Type B pancreatic cell (in vitro differentiated cells): ENCODE measurements at places on chromosomes 11 and 22.

DNA sequence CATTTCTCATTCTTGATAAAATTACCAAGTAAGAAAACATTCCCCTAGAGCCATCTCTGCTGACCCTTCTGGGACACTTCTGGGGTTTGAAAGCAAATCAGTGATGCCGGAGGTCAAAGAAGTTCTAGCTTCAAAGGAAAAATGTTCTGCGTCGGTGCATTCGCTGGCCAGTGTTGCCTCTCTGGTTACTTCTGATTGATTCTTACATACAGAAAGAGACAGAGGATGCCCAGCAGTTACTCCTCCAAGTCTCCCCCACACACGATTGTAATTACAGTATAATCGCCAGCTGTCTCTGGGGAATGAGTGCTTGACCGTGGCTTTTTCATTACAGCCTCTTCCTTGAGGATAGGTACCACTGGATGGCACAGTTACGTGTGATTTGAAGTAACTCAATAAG lies 150.9 kb downstream of the SNX19 start:
- H3K4me3 ChIP-seq = peak overlapping the region; percentile 12
- peaks cover 10% of the 10 kb centered on the region for H3K27me3 ChIP-seq
- no peaks in the 10 kb centered on the region for H3K36me3 ChIP-seq
- peaks cover 44% of the 10 kb centered on the region for H3K4me1 ChIP-seq
- H3K27ac ChIP-seq = no peak overlapping the region
- peak; percentile 22 for DNase-seq

- no peak for DNase-seq
- H3K4me3 ChIP-seq = no peak overlapping the region
- H3K4me1 ChIP-seq = no peaks in the 10 kb centered on the region
- peaks cover 11% of the 10 kb centered on the region for H3K27me3 ChIP-seq
- no peak overlapping the region for H3K27ac ChIP-seq
Measured at GRCh38 chr11:95055283-95055897, 6.2 kb downstream of the KDM4F start.

- H3K27me3 ChIP-seq = no peaks in the 10 kb centered on the region
- DNase-seq = no peak
- no peak overlapping the region for H3K27ac ChIP-seq
Measured at GRCh38 chr22:40383905-40384304, 13.5 kb downstream of the SGSM3 start.

GRCh38 chr22:46848197-46848596 lies 85.7 kb downstream of the TBC1D22A start:
- H3K4me1 ChIP-seq = peaks cover 10% of the 10 kb centered on the region
- H3K36me3 ChIP-seq = peaks cover 19% of the 10 kb centered on the region
- DNase-seq = no peak
- no peaks in the 10 kb centered on the region for H3K27me3 ChIP-seq
- no peak overlapping the region for H3K4me3 ChIP-seq

GRCh38 chr22:30308518-30309230 lies 18.1 kb downstream of the TBC1D10A start:
- H3K4me3 ChIP-seq = peak overlapping the region; percentile 13
- no peak for DNase-seq
- H3K27ac ChIP-seq = peak overlapping the region; percentile 57
- no peaks in the 10 kb centered on the region for H3K27me3 ChIP-seq
- H3K4me1 ChIP-seq = peaks cover 74% of the 10 kb centered on the region

DNA sequence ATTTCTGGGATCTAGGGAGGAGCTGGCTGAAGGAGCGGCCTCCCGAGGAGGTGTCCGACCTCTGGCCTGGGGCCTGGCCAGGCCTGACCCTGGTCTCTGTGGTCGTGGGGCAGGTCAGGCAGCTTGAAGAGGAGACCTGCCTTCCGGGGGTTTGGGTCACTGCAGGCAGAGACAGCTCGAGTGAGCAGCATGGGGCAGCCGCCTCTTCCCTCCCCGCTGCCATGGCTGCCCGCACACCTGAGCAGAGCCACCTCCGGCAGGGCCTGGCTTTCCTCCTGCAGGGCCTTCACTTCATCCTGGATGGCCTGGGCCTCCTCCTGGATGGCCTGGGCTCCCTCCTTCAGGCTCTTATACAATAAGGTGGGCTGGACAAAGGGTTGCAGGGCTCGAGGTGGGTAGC lies 8.0 kb upstream of the NAALADL1 start:
- no peaks in the 10 kb centered on the region for H3K36me3 ChIP-seq
- no peak for DNase-seq
- H3K27me3 ChIP-seq = no peaks in the 10 kb centered on the region
- H3K4me1 ChIP-seq = no peaks in the 10 kb centered on the region
- H3K27ac ChIP-seq = no peak overlapping the region

GRCh38 chr11:12909879-12910278 lies 99.2 kb upstream of the RASSF10 start:
- H3K4me1 ChIP-seq = peaks cover 9% of the 10 kb centered on the region
- no peak overlapping the region for H3K27ac ChIP-seq
- H3K36me3 ChIP-seq = peaks cover 25% of the 10 kb centered on the region
- H3K4me3 ChIP-seq = no peak overlapping the region
- no peak for DNase-seq
- no peaks in the 10 kb centered on the region for H3K27me3 ChIP-seq

DNA sequence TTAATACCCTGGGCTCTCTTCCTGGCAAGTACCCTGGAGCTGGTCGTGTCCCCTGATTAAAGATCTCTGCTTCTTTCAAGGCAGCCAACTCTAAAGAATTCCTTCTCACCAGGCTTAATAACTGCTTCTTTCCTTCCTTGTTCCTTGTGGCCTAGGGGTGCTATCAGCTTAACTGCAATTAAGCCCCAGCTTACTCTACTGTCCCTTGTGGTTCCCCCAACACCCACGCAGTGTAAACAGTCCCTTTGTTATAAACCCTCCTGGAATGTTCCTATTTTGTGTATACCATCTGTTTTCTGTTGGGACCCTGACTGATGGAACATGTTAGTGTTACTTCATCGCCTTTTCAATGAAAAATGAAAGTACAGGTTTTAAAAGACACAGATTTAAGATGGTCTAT lies 126.4 kb upstream of the KIRREL3 start:
- H3K36me3 ChIP-seq = no peaks in the 10 kb centered on the region
- DNase-seq = no peak
- peaks cover 4% of the 10 kb centered on the region for H3K4me1 ChIP-seq
- no peak overlapping the region for H3K27ac ChIP-seq
- no peaks in the 10 kb centered on the region for H3K27me3 ChIP-seq

DNA sequence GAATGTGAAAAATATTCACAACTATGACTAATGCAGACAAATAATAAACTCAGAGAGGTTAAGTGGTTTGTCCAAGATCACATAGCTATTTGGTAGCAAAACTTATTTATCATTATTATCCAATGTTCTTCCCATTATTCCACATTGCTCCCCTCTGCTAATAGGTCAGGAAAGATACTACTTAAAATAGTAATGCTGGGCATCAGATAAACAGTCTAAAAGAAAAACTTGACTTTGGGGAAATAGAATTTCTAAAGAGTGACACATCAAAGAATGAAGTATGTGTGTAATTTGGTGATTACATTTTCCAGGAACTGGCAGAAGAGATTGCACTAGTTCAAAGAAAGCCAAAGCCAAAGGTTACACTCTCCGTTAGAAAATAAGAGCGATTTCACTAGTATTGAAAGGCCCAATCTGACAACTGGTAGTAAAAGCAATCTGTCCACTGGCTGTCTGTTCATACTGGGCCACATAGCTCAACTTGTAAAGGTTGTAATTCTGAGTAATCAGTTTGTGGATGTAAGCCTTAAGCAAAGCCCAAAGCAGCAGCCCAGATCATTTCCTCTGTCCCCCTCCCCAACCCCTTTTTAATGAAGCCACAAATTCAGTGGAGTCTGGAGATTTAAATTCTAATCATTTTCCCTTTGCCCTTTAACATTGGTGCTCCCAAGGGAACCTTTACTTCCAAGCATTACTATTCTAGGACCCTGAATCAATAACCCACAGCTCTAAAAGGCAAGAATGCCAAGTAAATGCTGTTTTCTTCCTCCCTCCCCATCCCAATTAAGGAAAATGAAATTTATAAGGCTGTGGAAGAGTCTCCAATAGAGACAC lies 283.5 kb downstream of the TTC28 start:
- no peaks in the 10 kb centered on the region for H3K27me3 ChIP-seq
- no peak overlapping the region for H3K4me3 ChIP-seq
- DNase-seq = no peak

DNA sequence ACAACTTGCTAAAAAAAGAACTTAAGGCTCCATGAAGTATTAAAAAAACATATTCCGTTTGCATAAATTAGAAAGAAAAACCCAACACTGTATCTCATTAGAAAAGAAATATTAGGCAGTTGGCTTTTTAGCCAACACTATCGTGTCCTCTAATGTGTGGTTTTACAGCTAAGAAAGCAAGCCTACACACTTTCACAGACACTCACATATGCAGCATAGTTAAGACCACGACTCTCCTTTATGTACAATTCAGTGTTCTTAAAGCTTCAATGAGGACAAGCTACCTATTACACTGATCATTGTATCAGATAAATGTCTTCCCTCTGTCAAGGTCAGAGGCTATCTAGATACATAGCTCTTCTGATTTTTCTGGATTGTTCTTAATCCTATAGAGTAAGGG lies 80.1 kb downstream of the PICALM start:
- no peak overlapping the region for H3K4me3 ChIP-seq
- H3K36me3 ChIP-seq = peaks cover 26% of the 10 kb centered on the region
- DNase-seq = no peak
- no peaks in the 10 kb centered on the region for H3K27me3 ChIP-seq
- H3K27ac ChIP-seq = no peak overlapping the region

- DNase-seq = no peak
- H3K4me1 ChIP-seq = peaks cover 47% of the 10 kb centered on the region
- peak overlapping the region; percentile 86 for H3K27ac ChIP-seq
- no peaks in the 10 kb centered on the region for H3K27me3 ChIP-seq
- H3K4me3 ChIP-seq = peak overlapping the region; percentile 76
Measured at GRCh38 chr22:35310556-35311550, 11.2 kb downstream of the TOM1 start.

GRCh38 chr11:27215471-27216269 lies 147.3 kb downstream of the CCDC34 start:
- H3K36me3 ChIP-seq = no peaks in the 10 kb centered on the region
- peaks cover 53% of the 10 kb centered on the region for H3K4me1 ChIP-seq
- H3K27me3 ChIP-seq = no peaks in the 10 kb centered on the region

DNA sequence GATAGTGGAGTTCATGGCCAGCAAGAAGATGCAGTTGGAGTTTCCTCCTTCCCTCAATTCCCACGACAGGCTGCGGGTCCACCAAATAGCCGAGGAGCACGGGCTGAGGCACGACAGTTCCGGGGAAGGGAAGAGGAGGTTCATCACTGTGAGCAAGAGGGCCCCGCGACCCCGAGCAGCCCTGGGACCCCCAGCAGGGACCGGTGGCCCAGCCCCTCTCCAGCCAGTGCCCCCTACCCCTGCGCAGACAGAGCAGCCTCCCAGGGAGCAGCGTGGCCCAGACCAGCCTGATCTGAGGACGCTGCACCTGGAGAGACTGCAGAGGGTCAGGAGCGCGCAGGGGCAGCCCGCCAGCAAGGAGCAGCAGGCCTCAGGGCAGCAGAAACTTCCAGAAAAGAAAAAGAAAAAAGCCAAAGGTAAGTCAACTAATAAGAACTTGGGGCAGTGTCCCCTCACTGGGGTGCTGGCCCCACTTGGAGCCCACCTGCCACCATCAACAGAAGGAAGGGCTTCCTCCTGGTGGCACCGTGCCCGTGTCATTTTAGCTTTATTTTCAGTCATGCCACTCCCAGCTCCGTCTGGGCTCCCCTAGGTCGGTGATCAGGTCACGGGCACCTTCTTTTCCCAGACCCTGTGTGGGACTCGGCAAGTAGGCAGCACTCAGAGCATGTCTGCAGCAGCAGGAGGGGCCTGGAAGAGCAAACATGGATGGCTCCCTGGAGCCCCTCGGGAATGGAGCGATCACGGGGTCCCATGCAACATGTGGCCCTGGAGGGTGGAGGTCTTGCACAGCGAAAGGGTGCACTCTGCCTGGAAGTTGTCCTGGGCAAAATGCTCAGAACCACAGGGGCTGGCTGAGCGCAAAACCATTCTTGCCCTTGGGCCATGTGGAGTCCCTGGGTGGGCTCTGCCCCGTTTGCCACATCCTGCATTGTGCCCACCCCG lies 33.3 kb downstream of the IGHMBP2 start:
- H3K36me3 ChIP-seq = peaks cover 3% of the 10 kb centered on the region
- H3K27ac ChIP-seq = no peak overlapping the region
- H3K4me3 ChIP-seq = no peak overlapping the region

- no peaks in the 10 kb centered on the region for H3K36me3 ChIP-seq
- peaks cover 3% of the 10 kb centered on the region for H3K27me3 ChIP-seq
- no peak for DNase-seq
- H3K4me3 ChIP-seq = no peak overlapping the region
Measured at GRCh38 chr22:47629791-47630655, 867.6 kb downstream of the TBC1D22A start.

DNA sequence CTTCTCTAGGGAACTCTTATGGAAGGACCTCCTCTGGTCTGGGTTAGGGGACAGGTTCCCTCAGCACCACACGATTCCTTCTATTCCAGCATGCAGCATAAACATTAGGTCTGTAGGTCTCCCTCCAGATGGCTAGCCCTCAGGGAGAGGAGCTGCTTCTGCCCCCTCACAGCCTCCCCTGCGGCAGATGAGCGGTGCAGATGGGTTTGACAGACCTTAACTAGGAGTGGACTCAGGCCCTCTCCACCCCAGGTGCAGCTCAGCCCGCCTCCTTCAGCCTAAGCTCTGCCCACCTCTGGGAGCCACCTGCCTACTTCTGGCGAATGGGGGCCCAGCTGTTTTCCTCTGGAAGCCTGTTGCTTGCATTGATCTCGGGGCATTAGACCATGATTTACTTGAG lies 55.7 kb upstream of the EIF3D start:
- H3K36me3 ChIP-seq = no peaks in the 10 kb centered on the region
- no peak overlapping the region for H3K4me3 ChIP-seq
- DNase-seq = no peak
- peaks cover 15% of the 10 kb centered on the region for H3K4me1 ChIP-seq
- peaks cover 50% of the 10 kb centered on the region for H3K27me3 ChIP-seq
- no peak overlapping the region for H3K27ac ChIP-seq

DNA sequence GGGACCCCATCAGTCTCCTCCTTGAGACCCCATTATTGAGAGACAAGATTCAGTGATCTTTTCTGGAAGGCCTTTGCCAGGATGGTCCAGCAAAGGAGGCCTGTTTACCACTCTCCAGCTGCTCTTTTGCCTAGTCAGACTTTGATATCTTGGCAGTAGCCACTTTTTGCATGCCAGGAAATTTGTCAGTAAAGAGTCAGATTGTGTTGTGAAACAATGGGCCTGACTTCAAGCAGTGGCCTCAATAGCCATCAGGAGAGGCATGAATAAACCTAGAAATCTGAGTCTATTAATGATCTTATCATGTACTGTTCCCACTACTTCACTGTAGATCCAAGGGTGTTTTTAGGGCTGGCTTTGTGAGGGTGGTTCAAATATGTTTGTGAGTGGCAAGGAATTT lies 479.4 kb downstream of the JRKL start:
- no peaks in the 10 kb centered on the region for H3K36me3 ChIP-seq
- no peak for DNase-seq
- H3K27me3 ChIP-seq = no peaks in the 10 kb centered on the region
- H3K27ac ChIP-seq = no peak overlapping the region

GRCh38 chr11:107778839-107779517 lies 67.1 kb upstream of the SLN start:
- peak overlapping the region; percentile 25 for H3K27ac ChIP-seq
- H3K4me1 ChIP-seq = peaks cover 15% of the 10 kb centered on the region
- no peaks in the 10 kb centered on the region for H3K36me3 ChIP-seq
- DNase-seq = no peak
- no peaks in the 10 kb centered on the region for H3K27me3 ChIP-seq
- H3K4me3 ChIP-seq = no peak overlapping the region

GRCh38 chr11:108672786-108673185 lies 7.9 kb downstream of the DDX10 start:
- H3K36me3 ChIP-seq = peaks cover 47% of the 10 kb centered on the region
- no peak overlapping the region for H3K4me3 ChIP-seq
- no peak overlapping the region for H3K27ac ChIP-seq
- H3K4me1 ChIP-seq = peaks cover 26% of the 10 kb centered on the region
- DNase-seq = no peak
- no peaks in the 10 kb centered on the region for H3K27me3 ChIP-seq
